Uterus (tissue), 4 donors: ENCODE measurements at places on chromosomes 4 and X. TPM values are rescaled to one million over a fixed set of nuclear protein-coding genes. Genes with fewer than 3 reads are reported as not detected.
A peak's percentile ranks its signal among the peaks of the same experiment; 100 is the strongest.

DNA sequence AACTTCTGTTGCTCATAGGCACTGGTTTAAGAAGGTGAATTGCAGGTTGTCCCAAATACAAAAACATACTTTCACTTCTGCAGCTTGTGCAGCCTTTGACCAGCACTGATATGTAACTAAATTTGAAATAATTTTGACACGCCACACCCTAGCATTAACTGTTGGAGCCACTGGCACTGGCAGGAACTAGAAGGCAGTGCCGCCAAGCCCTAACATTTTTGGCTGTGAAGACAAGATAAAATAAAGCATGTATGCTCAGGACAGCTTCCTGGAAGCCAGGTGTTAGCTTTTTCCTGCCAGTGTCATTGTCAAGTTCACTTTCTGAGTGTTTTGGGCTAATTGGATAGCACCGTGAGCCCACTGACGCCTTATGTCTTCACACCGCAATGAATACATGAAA, 65.3 kb upstream of the FBXW7 start:
- DNase-seq: no peak
- no peaks in the 10 kb centered on the region for H3K4me1 ChIP-seq
- H3K4me3 ChIP-seq: no peak overlapping the region
- no peaks in the 10 kb centered on the region for H3K27me3 ChIP-seq

DNA sequence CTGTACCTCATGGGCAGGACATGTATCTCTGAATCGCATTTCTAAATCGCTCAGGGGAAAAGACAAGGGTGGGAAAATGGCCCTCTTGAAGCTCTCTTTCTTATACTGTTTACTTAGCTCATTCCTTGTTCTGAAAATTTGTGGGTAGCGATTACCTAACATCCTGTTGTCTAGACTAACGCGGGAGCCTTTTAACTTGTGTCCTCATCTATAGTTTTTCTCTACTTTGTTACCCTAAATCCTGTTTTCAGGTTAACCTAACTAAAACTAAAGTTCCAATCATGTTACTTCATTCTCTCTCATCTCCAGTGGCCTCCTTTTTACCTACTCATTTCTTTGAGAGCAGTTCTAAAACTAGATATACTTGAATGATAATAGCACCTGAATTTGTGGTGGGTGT, 45.0 kb downstream of the SNX25 start:
- H3K36me3 ChIP-seq: no peaks in the 10 kb centered on the region
- H3K4me1 ChIP-seq: no peaks in the 10 kb centered on the region
- H3K27me3 ChIP-seq: no peaks in the 10 kb centered on the region
- H3K4me3 ChIP-seq: no peak overlapping the region
- H3K27ac ChIP-seq: no peak overlapping the region

- no peaks in the 10 kb centered on the region for H3K36me3 ChIP-seq
- no peak overlapping the region for H3K27ac ChIP-seq
- no peak for DNase-seq
- no peak overlapping the region for H3K4me3 ChIP-seq
Measured at GRCh38 chr4:127141856-127142255, 490.9 kb upstream of the INTU start.

DNA sequence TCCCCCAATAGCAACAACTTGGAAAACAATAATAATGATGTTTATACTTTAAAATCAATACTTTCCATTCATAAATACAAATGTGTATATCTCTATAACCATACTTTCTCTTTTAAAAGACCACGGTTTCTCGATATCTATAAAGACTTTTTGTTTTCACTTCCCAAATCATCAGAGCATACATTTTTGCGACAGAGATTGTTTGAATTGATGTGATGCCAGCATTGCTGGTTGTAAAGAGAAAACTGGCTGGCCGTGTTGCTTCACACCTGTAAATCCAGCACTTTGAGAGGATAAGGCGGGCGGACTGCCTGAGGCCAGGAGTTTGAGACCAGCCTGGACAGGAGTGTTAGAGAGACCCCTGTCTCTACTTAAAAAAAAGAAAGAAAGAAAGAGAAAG, 77.6 kb upstream of the ZNF518B start:
- H3K27ac ChIP-seq: no peak overlapping the region
- no peak for DNase-seq
- no peaks in the 10 kb centered on the region for H3K4me1 ChIP-seq
- no peaks in the 10 kb centered on the region for H3K36me3 ChIP-seq
- no peak overlapping the region for H3K4me3 ChIP-seq
- H3K27me3 ChIP-seq: no peaks in the 10 kb centered on the region

DNA sequence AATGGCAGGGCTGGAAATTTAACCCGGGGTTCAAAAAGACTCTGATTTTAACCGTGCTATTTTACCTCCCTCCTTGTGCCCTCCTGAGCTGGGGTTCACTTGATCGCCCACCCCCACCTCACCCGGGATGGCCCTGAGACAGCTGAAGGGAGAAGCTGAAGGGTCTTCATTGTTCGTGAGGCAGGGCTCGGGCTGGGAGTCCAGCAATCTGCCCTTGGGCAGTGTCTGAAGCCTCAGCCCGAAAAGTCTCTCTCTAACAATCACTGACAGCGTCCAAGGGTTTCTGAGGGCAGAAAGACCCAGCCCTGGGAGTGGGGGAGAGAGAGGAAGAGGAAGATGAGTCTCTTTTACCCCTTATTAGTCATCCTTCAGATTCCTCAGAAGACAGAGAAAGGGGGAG, 39.4 kb upstream of the PHOX2B start:
- no peak overlapping the region for H3K4me3 ChIP-seq
- no peak overlapping the region for H3K27ac ChIP-seq
- no peak for DNase-seq
- H3K4me1 ChIP-seq: no peaks in the 10 kb centered on the region

DNA sequence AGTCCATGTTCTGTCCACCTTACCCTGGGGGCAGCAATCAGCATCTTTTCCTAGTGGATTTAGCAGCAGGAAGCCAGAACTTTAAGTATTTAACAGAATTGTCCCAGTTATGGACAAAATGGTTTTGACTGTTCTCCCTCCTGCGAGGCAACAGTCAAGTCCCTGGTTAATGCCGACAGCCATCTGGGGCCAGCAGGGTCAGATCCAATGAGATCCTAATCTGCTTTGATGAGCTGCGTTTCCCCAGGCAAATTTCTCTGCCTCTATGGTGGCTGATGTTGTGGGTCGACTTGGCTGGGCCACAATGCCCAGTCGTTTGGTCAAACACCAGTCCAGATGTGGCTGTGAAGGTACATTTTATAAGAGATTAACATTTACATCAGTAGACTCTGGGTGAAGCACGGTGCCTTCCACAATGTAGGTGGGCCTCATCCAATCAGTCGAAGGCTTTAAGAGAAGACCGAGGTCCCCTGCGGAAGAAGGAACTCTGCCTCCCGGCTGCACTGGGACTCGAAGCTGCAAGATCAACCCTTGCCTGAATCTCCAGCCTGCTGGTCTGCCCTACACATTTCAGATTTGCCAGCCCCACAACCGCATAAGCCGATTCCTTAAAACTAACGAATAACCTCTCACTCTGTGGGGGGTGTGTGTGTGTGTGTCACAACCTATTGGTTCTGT, 89.0 kb upstream of the C4orf50 start:
- no peak overlapping the region for H3K4me3 ChIP-seq

- DNase-seq: peak; percentile 90
- H3K27me3 ChIP-seq: no peaks in the 10 kb centered on the region
- H3K36me3 ChIP-seq: no peaks in the 10 kb centered on the region
- H3K4me3 ChIP-seq: peak overlapping the region; percentile 78
- H3K27ac ChIP-seq: no peak overlapping the region
Measured at GRCh38 chr4:84582302-84582987, 482 bp upstream of the CDS1 start.

- no peaks in the 10 kb centered on the region for H3K36me3 ChIP-seq
- no peak overlapping the region for H3K27ac ChIP-seq
- H3K27me3 ChIP-seq: no peaks in the 10 kb centered on the region
- peaks cover 9% of the 10 kb centered on the region for H3K4me1 ChIP-seq
- H3K4me3 ChIP-seq: no peak overlapping the region
Measured at GRCh38 chr4:25019501-25019900, 11.2 kb downstream of the LGI2 start.

DNA sequence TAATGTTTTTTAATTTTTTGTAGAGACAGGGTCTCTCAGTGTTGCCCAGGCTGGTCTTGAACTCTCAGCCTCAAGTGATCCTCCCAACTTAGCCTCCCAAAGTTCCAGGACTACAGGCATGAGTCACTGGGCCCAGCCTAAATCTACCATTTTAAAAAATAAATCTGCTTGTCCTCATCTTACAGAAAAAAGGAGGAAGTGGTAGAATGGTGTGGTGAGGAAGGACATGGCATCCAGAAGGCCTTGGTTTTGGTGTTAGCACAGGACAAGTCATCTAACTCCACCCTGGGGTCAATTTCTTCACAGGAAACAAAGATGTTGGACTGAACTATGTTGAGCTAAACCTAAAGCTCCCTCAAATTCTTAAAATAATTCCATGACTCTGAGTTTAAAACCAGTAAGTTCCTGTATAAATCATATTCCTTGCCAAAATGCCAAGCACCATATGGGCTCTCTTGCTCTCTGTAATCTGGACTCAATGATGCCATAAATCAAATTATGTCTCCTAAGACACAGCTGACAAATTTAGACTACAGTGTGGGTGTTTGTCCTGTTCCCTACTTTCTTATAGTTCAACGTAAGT, 253.9 kb upstream of the NOCT start:
- no peak for DNase-seq
- no peaks in the 10 kb centered on the region for H3K27me3 ChIP-seq
- H3K36me3 ChIP-seq: no peaks in the 10 kb centered on the region
- no peaks in the 10 kb centered on the region for H3K4me1 ChIP-seq
- H3K27ac ChIP-seq: no peak overlapping the region

DNA sequence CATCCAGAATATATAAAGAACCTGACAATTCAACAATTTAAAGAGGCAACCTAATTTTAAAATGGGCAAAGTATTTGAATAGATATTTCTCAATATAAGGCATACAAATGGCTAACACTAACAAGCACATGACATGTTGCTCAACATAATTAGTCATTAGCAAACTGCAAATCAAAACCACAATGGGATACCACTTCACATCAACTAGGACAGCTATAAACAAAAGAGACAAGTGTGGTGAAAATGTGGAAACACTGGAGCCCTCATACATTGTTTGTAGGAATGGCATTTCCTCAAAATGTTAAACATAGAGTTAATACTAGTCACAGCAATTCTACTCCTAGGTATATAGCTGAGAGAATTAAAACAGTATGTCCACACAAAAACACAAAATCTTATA, 96.7 kb downstream of the CORIN start:
- no peak overlapping the region for H3K4me3 ChIP-seq
- DNase-seq: no peak
- no peaks in the 10 kb centered on the region for H3K27me3 ChIP-seq
- no peak overlapping the region for H3K27ac ChIP-seq

- no peak overlapping the region for H3K4me3 ChIP-seq
- no peaks in the 10 kb centered on the region for H3K27me3 ChIP-seq
- H3K36me3 ChIP-seq: no peaks in the 10 kb centered on the region
- no peaks in the 10 kb centered on the region for H3K4me1 ChIP-seq
- no peak overlapping the region for H3K27ac ChIP-seq
Measured at GRCh38 chrX:39809331-39809730, 288.4 kb downstream of the BCOR start.

- no peak for DNase-seq
- no peaks in the 10 kb centered on the region for H3K36me3 ChIP-seq
- H3K27ac ChIP-seq: no peak overlapping the region
- H3K4me3 ChIP-seq: no peak overlapping the region
- no peaks in the 10 kb centered on the region for H3K27me3 ChIP-seq
- H3K4me1 ChIP-seq: no peaks in the 10 kb centered on the region
Measured at GRCh38 chrX:78063687-78064086, 40.4 kb upstream of the PGK1 start.

DNA sequence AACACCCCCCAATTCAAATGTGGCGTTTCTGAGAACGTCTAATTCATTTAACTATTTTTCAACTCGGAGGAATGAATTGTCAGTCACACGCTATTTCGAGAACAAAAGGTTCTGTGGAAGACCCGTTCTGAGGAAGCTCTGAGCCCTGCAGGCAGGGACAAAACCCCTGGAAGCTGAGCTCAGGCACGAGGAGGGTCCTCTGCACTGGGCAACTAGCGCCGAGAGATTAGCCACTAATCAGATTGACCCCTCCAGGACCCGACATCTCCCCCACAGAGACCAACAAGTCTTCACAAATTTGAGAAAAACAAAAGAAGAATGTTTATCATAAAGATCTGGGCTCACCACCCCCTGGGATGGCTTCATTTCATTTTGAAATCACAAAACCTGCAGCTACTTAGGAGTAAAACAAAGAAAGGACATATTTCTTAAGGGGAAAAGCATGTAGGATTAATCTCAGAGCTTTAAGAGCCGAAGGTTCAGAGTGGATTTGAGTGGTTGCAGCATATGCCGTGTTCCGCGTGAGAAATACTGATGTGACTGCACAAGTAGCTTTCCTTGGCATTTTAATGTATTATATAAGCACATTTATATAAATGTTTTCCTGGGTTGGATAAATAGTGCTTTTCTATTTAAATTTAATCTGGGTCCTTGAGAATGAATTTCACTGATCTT, 41.8 kb downstream of the ADRA2C start:
- H3K4me1 ChIP-seq: no peaks in the 10 kb centered on the region
- no peaks in the 10 kb centered on the region for H3K36me3 ChIP-seq
- no peak overlapping the region for H3K27ac ChIP-seq

DNA sequence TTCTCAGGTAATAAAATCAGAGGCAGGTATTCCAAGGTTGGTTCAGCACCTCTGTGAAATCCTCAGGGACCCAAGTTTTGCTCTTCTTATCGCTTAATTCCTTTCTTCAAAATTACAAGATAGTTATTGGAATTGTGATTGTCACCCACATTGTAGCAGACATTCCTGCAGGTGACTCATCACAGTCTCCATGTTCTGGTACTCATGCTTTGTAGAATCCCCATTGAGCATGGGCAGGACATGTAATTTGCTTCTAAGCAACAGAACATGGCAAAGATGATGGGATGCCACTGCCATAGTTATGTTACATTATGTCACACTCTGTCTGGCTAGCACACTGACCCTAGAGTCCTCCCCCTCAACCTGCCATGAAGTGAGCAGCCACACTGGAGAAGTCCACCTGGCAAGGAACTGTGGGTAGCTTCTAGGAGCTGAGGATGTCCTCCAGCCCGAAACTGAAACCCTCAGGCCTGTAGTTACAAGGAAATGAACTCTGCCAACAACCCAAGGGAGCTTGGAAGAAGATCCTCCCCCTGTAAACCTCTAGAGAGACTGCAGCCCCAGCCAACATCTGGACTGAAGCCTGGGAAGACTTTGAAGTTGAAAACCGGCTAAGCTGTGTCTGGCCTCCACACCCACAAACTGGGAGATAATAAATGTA, 58.3 kb upstream of the GUCY1A1 start:
- H3K4me1 ChIP-seq: no peaks in the 10 kb centered on the region
- no peaks in the 10 kb centered on the region for H3K27me3 ChIP-seq
- no peak for DNase-seq
- no peaks in the 10 kb centered on the region for H3K36me3 ChIP-seq

The SLC25A43 gene
- 9.2 TPM for total RNA-seq

The CFAP299 gene
- total RNA-seq: not detected

The WDR17 gene
- 7.2 TPM for total RNA-seq

The SLITRK2 gene
- 0.37 TPM for total RNA-seq

The TRIM60 gene
- total RNA-seq: not detected
